ENCODE measurements at places on chromosomes 12 and 14. TPM values are rescaled to one million over a fixed set of nuclear protein-coding genes. Genes with fewer than 3 reads are reported as not detected.

The LGR5 gene
- not detected for total RNA-seq

The KRT75 gene
- not detected for total RNA-seq

The TEAD4 gene
- 15.2 TPM for total RNA-seq

The CHST11 gene
- 23.0 TPM for total RNA-seq

DNA sequence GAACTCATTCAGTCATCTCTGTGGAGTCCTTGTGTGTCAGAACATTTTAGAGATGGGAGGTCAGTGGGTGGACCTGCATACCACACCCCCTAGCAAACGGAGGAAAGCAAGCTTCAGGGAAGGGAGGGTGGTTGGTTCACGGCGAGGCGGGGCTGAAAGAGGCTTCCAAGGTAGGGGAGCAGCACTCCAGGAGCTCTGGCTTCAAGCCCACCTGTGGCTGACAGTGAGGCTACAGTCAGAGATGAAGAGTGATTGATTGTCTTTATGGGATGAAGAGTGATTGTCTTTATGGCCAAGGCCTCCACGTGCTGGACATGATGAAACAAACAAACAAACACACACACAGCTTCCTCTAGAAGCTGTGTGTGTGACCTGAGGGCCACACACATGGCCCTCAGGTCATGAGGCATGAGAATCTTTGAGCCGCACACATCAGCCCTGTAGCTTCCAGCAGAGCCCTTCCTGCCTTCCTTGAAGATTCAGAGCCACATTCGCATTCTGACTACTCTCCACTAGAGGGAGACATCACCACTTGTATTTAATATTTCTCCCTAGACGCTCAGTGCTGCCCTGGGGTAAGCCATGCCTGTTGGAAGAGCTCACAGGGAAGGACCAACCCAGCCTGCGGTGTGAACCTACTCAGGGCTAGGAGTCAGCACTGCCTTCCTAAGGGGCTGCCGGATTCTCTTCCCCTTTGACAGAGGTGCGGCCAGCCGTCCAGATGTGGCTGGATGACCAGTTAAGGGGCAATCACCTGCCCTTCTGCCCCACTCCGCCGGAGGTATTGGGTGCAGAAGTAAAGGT lies 54.4 kb upstream of the KCNA1 start:
- no peaks in the 10 kb centered on the region for H3K36me3 ChIP-seq
- H3K4me3 ChIP-seq, result no peak overlapping the region
- no peak overlapping the region for H3K27ac ChIP-seq
- no peak for DNase-seq
- no peaks in the 10 kb centered on the region for H3K4me1 ChIP-seq
- H3K27me3 ChIP-seq, result peaks cover 17% of the 10 kb centered on the region

DNA sequence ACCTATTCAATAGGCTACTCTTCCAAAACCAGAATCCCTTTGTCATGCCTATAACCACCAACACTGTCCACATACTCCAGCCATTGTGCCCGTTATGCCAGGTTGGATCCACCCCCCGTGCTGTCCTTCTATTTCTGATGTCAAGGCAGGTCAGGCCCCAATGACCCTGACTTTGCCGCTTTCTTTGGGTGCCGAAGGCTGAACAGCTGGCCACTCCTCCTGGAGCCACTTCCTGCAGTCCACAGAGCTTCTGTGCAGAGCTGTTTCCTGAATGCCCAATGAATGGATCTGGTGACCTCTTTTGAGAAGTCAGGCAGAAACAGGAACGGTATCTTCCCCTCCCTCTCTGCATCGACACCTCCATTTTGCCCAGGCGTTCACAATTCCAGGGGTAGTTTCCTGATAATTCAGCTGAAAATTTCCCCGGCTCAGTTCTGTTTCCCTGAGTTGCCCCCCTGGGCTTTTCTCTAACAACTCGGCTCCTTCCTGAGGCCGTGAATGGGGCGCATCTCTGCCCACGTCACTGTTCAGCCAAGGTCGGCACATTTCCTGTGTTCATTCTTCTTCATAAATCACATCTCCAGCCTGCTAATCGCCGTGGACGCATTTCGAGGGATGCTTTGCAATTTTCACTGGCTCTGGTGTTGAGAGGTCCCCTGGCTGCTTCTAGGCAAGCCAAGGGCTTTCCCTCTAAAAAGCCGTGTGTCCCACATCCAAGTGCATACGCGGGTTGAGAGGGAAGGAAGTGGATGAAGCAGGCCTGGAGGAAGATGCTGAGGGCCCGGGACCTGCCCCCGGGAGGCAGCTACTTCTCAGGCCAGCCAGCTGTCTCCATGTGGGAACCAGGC lies 86.5 kb downstream of the PAPOLA start:
- no peaks in the 10 kb centered on the region for H3K36me3 ChIP-seq
- H3K27ac ChIP-seq, result no peak overlapping the region
- peaks cover 47% of the 10 kb centered on the region for H3K27me3 ChIP-seq
- no peak overlapping the region for H3K4me3 ChIP-seq
- peak; percentile 62 for DNase-seq

DNA sequence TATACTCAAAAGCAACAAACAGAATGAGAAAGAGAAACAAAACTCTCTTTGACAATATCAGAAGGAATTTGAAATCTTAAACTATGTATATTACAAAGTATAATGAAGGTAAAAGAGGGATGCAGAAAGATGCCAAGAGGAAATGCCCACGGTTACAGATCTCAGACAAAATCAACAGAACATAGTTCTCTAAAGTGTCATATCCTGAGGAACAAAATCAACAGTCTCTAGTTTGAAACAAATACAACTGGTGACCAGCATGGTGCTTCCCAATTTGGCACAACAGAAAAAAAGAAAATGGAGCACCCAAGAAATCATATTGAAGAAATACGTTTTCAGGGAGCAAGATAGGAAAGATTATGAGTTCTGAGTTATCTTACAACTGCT lies 116.5 kb downstream of the METTL25 start:
- no peaks in the 10 kb centered on the region for H3K4me1 ChIP-seq
- no peak overlapping the region for H3K27ac ChIP-seq
- no peak overlapping the region for H3K4me3 ChIP-seq

DNA sequence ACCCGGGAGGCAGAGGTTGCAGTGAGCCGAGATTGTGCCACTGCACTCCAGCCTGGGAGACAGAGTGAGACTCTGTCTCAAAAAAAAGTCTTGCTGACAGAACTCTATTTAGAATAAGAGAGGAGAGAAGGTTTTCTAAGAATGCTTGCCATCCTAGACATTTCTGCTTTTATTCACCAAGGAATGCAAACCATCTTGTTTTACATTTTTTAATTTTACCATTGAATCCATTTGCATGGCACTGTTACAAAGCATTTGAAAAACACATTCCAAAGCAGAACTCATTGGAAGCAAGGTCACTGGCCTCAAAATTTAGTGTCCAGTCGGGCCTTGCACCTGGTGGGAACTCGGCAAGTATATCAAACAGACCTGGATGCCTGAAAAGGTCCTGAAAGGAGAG lies 44.2 kb upstream of the RASSF3 start:
- DNase-seq, result no peak
- peaks cover 9% of the 10 kb centered on the region for H3K4me1 ChIP-seq
- H3K36me3 ChIP-seq, result no peaks in the 10 kb centered on the region
- H3K4me3 ChIP-seq, result no peak overlapping the region
- H3K27ac ChIP-seq, result no peak overlapping the region

DNA sequence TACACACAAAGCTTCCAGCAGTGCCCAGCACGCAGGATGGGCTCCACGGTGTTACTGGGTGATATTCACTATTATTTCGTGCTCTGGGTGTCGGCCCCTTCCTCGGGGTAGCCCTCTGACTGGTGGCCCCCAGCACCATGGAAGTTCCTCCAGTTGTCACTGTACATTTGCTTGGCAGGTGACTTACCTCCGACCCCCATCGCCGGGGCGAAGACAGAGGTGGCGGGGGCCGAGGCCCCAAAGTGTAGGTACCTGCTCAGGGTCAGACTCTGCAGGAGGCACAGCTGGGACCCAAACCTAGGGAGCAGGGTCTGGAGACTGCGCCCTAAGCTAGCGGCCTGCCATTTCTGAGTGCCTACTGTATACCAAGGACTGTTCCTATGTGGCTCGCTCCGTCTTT lies 98.9 kb downstream of the RFLNA start:
- peaks cover 25% of the 10 kb centered on the region for H3K36me3 ChIP-seq
- DNase-seq, result no peak
- H3K27ac ChIP-seq, result no peak overlapping the region
- H3K4me1 ChIP-seq, result peaks cover 45% of the 10 kb centered on the region

All from osteoblast (primary cell).